Vagina (tissue), 2 donors: ENCODE measurements at places on chromosomes 6 and 20.

DNA sequence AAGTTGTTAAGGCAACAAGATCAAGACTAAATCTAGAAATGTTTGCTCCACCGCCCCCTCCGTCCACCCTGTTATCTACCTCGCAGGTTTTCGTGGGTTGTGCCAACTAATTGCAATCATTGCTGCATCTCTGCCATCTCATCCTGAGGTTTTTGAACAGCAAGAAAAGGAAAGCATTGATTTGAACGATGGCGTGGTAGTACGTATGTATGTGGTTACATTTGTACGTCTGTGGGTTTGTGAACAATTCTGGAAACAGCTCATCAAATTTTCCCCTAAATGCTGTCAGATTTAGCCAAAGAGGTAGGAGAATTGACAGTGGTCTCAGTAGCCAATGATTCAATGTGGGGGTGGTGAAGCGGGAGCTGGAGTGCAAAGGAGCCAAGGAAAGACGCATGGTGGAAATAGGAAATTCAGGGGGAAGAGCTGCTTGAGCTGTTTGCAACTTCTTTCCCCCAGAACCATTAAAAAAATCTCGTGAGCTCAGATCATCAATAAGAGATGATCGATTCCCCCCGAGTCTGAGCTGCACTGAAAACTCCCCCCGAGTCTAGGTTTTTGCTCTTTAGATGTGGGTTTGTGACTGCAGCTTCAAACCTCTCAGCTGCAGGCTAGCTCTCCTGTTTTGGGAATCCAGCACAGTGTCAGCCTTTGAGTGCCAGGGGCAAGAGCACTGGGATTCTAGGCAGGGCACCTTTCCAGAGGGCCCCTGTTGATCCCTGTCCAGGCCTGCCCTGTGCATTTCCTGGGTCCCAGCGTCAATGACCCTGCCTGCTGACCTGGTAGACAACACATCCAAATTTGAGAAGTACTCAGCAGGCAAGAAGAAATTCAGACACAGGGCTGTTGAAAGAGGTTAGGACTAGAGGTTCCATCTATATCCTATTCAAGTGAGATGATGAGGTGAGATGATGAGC is 72.6 kb upstream of the LY86 start:
- no peak for DNase-seq

GRCh38 chr6:150325066-150325772 is 43.6 kb upstream of the IYD start:
- no peak for DNase-seq

- DNase-seq = no peak
Measured at GRCh38 chr6:68159433-68159832, 475.6 kb upstream of the ADGRB3 start.

DNA sequence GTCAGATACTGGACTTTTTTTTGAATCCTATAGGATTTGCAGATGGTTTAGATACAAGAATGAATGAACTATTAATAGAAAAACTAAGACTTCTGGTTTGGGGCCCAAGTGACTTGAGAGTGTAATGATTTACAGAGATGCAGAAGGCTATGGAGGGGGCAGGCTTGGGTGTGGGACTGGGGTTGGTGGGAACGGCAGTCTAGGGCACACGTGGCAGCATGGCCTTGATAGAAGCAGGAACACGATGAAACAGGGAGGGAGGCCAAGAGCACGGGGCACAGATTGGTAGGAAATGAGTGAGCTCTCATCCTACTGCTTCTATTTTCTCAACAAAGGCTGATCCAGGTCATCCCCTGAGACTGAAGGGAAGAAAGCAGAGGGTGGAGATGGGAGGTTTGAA is 3.4 kb upstream of the UST start:
- DNase-seq = no peak
